Ecto neural progenitor cell (in vitro differentiated cells): ENCODE measurements at places on chromosomes 13 and 19.

DNA sequence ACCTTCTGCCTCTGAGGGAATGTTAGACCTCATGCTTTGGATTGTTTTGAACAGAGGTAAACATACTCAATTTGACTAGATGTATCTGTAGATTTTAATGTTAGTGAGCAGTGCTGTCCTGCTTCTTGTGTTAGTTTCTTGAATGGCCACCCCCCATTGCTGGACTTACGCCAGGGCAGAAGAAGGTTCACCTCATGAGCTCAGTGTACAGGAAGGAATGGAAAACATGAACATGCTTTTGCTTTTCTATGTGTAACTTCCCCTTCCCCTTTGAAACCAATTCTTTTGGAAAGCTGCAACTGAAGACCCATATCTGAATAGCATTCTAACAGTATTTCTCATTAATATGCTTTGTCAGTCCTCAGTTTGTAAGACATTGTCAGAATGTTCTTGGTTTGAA, 32.3 kb downstream of the WASF3 start:
- DNase-seq = no peak

GRCh38 chr13:60572855-60573254, 175.8 kb downstream of the TDRD3 start:
- no peak for DNase-seq

DNA sequence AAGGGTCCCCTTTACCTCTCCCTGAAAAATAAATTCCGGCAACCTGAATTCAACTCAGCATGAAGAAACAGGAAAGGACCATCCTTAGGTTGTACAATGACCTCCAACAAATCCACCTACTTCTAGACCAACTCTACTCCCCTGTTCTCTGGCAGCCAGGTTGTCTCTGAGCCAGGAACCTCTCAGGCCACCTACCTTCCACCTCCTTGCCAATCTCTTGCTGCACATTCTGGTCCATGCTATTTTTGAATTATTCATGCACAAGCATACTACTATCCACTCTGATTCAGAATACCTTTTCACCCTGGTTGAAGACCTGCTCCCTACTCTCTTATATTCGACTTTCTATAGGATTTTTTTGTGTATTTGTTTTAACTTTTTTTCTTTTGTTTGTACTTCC, 415.0 kb upstream of the ZNF507 start:
- no peak for DNase-seq

DNA sequence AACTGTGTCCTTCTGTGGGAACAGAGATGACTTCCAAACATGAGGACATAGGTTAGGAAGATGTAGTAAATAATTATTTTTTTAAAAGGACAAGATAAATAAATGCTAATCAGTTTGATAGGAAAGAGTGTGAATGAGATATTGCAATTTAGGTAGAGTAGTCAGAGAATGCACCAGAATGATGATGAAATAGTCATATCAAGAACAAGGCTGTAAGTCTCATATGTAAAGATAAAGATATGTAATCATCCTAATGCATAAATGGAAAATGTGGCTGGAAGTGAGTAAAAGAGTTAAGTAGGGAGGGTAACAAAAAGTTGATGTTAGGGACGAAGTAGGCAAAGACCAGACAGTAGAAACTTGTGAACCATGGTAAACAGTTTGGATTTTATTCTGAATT, 1041.7 kb upstream of the MIR17HG start:
- DNase-seq = no peak

GRCh38 chr13:109010912-109011311, 381.5 kb downstream of the MYO16 start:
- DNase-seq = no peak

DNA sequence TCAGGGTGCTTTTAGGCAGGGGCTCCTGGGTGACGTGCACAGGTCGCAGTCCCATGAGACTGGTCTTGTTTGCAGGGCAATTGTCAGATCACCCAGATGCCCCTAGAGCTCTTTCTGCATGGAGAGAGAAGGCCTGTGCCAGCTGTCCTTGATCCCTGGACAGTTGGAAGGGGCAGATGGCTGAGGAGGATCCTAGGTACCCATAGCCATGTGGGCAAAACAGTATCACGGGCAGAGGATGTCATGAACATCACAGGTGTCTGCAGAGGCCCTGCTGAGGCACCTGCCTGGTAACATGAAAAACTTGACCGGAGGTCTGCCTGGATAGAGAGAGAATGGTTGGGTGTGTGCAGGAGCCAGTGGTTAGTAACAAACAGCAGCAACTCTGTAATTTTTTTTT, 99.3 kb downstream of the ZNF536 start:
- no peak for DNase-seq

DNA sequence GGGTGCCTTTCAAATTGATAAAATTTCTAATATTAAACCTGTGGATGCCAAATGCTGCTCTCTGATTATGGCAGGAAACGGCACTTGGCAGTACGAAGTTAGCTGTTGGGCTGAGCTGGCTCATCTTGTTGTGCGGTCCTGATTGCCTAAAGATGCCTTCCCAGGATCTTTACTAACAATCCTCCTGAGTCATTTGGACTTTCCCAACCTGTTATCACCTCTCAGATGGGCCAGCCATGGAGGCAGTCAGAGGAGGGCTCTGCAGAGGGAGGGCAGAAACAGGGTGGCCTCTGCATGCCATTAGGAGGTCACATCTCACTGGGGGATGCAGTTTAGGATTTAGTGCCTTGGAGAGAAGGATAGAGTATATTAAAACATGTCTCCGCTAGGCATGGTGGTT, 27.3 kb downstream of the ALOX5AP start:
- no peak for DNase-seq

- no peak for DNase-seq
These were observed 1.1 kb upstream of the MBNL2 start for GRCh38 chr13:97221046-97221445.

- DNase-seq = peak; percentile 20
These were observed 114.2 kb upstream of the SPACA7 start for GRCh38 chr13:112261924-112262323.

DNA sequence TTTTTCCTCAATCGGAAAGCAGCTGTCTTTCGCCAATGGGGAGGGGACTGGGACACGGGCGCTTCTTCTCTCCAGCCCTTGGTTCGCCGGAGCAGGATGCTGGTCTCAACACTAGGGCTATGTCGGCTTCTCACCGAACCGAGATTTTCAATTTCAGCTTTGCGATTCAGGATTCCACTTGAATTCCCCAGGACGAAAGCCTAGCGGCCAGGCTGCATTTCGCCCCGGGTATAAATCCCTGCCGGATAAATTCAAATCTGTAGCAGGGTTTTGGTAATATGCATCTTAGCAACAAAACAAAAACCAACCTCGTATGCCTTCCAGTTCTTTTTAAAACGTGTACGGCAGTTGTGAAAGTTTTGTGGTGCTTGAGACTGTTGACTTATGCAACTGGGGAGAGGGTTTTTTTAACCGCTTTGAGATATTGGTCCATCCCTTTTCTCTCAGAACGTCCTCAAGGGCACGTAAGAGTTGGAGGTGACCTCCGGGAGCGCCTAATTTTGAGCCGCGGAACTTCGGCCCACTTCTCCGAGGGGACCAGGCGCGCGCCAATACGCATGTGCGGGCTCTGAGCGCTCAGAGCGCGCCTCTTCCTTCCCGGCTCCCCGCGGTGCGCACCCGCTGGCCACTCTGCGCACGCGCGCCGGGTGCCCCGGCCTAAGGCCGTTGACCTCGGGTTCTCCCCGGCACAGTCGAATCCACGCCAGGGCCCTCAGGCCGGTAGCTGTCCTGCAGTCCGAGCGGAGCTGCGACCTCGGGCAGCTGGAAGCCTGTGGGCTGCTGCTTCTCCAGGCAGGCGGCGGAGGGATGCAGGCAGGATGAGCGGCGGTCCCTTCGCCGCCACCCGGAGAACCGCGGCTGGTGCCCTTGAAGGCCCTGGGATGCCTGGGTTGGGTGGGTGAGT, 7.6 kb downstream of the POU4F1 start:
- DNase-seq = peak; percentile 86

DNA sequence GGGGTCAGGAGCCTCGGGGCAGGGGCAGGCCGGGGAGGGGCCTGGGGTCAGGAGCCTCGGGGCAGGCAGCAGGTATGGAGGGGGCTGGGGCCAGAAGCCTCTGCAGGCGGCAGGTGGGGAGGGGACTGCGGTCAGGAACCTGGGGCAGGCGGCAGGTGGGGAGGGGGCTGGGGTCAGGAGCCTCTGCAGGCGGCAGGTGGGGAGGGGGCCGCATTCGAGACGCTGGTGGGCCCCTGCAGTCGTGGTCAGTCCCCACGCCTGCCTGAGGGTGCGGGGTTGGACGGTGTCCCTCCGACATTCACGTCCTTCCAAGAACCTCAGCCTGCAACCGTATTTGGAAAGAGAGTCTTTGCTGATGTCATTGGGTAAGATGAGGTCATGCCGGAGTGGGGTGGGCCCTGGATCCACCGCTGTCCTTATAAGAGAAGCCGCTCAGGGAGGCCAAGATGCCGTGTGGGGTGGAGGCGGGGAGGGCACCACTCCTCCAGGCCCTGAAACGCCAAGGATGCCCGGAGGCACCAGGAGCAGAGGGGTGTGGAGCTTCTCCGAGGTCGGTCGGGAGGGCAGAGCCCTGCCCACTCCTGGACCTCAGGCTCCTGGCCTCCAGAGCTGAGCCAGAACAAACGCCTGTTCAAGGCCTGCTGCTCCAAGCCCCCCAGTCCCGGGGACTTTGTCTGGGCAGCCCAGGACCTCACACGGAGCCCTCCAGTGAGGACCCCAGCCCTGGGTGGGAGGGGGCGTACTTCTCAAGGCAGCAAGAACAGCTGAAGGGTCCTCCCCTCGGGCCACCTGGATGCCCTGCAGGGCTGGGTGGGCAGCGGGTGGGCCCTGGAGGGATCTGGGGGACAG, 30.1 kb downstream of the PIP5K1C start:
- DNase-seq = peak; percentile 73

DNA sequence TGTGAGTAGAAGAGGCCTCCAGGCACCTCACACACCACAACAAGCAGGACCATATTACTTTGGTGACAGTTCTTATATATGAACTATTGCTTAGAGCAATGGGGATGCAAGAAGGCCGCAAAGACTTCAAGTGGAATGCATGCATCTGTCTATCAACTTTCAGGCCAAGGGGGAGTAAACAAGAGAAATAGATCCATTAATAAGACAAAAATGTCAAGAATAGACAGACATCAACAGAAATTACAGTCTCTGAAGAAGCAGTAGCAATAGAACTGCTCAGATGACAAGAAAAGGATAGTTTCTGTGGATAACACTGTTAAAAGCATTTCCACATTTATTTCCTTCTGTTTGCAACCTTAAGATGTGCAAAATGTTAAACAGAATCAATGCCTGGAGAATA, 1057.7 kb downstream of the UQCRFS1 start:
- DNase-seq = no peak

- DNase-seq = no peak
These were observed 823.5 kb downstream of the GPC5 start for GRCh38 chr13:92221916-92222315.

- peak; percentile 83 for DNase-seq
These were observed 1.2 kb downstream of the LYPD3 start for GRCh38 chr19:43464134-43464775.

DNA sequence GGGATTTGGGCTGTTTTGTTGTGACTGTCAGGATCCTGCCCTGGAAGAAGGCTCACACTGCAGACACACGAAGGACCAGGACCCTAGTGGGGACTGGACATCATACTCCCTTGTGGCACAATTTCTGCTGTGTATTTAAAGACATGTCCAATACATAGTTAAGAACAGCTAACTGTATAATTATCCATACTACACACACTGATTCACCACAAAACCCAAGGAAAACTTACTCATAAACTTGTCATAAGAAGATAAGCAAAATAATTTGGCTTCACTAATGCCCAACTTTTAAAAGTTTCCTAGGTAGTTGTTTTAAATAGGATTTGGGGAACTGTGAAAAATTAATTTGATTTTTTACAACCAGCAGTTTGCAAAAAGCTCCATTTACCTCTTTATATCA, 46.1 kb downstream of the LATS2 start:
- DNase-seq = no peak

GRCh38 chr13:49272296-49272695, 24.6 kb downstream of the CDADC1 start:
- DNase-seq = no peak

- no peak for DNase-seq
These were observed 28.0 kb downstream of the WDR88 start for GRCh38 chr19:33159893-33160292.

DNA sequence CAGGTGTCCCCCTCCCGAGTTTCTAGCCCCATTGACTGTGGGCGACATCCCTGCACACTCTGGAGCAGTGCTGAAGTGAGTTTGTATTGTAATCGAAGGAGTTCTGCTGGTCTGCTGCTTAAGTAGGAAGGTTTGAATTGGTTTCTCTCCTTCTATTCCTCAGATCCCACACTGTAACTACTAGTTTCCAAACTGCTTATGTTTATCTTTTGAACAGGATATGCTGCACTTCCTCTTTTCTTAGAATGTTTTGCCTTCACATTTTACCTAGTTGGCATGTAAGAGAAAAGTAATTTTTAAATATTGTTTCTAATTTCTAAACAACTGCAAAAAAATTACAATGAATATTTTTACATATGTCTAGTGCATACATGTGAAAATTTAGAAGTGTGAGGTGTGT, 511.8 kb downstream of the KLF12 start:
- no peak for DNase-seq

DNA sequence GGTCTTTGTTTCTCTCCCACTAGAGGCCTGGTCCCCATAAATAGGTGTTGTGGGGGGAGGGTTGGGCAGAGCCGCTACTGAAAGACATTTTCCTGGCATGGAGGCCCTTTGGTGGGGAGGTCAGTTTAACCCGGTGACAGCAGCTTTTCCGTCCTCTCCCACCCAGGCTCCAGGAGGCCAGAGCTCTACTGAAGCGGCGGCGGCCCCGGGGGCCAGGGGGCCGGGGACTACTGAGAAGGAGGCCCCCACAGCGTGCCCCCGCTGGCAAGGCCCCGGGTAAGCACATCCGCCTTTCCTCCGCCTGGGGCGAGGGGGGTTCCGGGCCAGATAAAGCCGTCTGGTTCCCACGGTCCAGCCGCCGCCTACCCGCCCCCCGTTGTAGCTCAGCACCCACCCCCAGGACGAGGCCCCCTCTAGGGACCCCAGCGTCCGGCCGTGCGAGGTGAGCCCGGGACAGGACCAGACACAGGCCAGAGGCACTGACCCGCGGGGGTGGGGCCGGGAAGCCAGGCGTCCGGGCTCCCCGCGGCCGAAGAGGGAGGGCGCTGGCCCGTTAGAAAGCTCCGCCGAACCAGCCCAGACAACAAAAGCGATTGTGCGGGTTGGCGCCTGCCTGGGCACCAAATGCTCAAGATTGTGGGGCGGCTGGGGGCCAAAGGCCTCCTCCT, 1.1 kb upstream of the LTBP4 start:
- peak; percentile 50 for DNase-seq

DNA sequence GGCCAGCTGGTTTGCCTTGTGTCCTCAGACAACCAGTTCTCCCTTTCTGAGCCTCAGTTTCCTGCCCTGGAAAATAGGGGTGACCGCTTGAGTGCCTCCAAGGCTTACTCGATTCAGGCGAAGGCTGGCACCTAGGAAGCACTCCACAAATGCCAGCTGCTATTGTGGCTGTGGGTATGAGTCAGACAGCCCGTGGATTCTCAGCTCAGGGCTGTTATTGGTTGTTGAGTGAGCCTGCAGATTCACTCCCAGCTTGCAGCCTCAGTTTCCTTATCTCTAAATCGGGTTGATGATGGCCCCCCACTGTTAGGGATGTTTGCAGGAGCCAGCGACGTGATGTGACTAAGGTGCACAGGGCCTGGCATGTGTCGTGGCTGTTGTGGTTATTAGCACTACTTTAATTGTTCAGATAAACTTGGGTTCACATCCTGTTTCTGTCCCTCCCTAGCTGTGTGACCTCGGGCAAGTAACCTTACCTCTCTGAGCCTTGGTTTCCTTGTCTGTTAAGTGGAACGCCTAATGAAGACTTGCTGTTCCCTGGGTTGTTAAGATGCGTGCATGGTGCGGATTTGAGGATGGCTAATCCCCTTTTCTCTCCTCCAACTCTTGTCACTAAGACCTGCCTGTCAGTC, 2.4 kb downstream of the MARK4 start:
- DNase-seq = no peak
